ENCODE measurements at places on chromosomes 7 and 10.

DNA sequence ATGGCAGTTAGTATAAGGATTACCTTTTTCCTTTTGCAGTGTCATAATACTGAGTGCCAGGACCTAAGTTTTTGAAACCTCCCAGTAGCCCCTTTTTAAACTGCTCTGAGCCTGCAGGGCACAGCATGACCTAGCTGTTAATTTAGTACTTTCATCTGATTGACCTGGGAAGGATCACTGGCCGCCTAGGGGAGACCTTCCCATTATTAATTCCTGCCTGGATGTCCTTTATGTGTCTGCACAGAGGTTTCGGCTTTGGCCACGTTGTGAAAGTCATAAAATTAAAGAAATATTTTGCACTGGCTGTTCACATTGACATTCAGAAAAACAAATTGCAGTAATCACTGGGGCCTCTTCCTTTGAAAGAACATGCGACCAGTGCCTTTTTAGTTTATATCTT is 290.2 kb downstream of the SDK1 start:
- no peak for DNase-seq

- DNase-seq: no peak
These were observed 258.7 kb downstream of the SORCS3 start for GRCh38 chr10:104899779-104900178.

DNA sequence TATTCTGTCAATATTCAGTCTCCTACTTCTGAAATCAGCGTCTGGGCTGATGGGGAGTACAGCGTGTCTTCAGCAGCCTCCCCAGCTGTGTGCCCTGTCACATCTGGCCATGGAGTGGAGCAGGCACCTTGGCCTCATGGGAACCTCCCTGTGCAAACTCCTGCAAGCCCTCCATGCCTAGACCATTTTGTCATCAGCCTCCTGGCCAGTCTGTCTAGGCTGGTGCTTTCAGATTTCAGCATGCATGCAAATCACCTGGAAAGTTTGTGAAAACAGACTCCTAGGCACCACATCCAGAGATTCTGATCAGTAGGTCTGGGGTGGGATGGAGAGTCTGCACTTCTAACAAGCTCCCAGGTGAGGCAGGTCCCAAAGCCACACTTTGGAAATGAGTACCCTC is 26.2 kb upstream of the CCSER2 start:
- no peak for DNase-seq

- no peak for DNase-seq
These were observed 11.9 kb downstream of the ZNF777 start for GRCh38 chr7:149448961-149449360.

DNA sequence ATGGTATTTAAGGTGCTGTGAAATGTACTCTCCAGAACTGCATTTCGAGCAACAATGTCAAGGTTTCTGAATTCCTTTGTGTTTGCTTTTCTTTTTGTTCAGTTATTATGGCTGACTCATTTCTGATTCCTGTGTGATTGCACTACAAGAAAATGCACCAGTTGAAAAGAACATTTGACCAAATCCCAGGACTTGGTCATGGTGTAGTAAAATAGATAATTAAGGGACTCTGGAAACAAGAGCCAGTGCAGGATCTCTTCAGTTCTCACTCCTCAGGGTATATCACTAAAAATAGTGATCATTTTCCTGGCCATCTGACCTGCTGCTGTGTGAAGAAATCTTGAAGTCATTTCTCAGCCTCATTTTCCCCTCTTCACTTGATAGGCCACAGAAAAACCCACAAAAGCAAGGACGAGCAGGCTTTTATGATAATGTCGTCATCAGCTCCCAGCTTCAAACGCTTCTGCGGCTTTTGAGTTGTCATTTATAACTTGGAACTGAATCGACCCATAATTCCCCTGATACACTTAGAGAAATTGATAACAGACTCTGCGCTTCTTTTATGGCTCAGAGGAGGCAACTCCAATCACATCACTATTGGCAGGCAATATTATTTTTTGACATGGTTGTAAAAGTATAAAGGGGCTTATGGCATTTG is 274.7 kb downstream of the HDAC9 start:
- no peak for DNase-seq

- no peak for DNase-seq
These were observed 808.5 kb upstream of the CELF2 start for GRCh38 chr10:10209167-10209566.

GRCh38 chr7:151247611-151248345 is 716 bp downstream of the SMARCD3 start:
- no peak for DNase-seq

DNA sequence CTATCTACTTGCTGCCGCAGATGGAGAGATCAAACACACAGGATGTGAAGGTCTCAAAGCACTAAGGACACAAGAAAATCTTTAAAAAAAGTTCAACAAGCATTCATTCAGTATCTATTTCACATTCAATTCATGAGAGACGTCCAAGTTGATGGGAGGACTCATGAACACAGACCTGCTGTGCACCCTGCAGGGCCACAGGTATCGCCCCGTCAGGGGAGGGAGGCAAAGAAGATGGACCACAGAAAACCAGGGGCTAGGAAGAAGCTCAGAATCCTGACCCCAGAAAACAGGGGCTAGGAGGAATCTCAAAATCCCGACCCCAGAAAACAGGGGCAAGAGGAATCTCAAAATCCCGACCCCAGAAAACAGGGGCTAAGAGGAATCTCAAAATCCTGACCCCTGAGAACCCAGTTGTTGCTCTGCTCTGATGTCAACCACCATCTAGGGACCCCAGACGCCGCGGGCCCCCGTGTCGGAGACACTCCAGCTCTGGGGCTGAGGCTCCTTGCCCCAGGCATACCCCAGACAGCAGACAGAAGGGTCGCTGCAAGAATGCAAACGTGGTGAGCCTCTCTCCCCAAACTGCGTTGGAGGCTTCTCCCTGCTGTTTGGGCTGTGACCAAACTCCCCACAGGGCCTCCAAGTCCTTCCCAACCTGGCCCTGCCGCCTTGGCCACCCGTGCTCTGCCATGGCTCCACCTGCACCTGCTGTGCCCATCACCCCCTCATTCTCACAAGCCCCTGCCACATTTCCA is 197.6 kb downstream of the DIP2C start:
- DNase-seq: no peak
